Right renal pelvis (tissue), 4 donors: ENCODE measurements at places on chromosomes 12 and 14.

DNA sequence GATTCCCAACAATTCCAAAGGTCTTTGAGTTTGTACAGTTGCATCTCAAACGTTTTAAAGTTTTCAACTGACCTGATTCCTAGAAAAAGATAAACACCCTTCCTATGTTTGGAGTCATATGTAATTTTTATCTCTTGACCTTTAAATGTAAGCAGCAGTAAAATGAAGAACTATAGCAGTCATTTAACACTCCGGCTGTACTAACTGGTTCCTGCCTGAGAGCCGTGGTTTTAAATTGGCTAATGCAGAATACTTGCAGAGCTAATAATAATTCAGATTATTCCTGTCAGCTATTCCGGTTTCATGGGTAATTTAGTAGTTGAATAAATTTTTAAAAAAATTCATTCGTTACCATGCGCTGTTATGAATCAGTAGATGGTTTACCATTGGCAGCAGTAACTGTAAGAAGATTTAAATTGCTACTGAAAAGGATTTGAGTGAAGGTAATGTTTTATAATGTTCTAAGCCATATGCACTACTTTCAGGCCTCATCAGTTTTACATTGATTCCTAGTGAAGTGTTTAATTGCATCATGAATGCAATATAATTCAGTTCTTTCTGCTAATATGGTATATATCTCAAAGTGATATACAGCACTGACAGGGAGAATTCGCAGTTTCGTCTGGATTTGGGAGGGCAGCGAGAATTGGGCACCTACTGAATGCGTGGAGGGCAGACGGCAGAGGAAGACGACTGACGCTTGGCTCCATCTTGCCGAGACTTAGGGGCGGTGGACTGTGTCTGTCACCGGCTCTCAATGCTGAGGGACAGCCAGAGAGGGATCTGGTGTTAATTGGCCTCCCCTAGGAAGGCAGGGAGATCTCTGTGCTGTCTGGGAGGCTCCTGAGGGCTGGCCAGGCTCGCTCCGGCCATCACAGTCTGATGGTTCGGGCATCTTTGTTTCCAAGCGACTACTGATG, 217.7 kb downstream of the PHETA1 start:
- no peak for DNase-seq

DNA sequence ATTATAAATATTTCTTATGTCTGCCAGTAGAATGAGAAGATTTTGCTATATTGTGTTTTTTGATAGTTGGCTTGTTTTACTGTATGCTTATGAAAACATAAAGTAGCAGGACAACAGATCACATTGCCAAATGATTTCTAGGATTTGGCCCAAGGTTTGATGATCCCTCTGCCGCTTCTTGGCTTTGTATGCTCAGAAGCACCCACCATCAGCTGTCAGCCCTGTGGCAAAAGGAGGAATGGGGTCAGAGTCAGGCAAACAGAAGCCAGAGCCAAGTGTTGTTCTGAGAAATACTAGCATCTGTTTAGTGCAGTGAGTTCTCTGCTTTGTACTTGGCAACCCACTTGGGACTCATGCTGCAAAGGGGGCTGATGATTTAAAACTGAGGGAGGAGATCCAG, 152.2 kb downstream of the PDE3A start:
- no peak for DNase-seq

DNA sequence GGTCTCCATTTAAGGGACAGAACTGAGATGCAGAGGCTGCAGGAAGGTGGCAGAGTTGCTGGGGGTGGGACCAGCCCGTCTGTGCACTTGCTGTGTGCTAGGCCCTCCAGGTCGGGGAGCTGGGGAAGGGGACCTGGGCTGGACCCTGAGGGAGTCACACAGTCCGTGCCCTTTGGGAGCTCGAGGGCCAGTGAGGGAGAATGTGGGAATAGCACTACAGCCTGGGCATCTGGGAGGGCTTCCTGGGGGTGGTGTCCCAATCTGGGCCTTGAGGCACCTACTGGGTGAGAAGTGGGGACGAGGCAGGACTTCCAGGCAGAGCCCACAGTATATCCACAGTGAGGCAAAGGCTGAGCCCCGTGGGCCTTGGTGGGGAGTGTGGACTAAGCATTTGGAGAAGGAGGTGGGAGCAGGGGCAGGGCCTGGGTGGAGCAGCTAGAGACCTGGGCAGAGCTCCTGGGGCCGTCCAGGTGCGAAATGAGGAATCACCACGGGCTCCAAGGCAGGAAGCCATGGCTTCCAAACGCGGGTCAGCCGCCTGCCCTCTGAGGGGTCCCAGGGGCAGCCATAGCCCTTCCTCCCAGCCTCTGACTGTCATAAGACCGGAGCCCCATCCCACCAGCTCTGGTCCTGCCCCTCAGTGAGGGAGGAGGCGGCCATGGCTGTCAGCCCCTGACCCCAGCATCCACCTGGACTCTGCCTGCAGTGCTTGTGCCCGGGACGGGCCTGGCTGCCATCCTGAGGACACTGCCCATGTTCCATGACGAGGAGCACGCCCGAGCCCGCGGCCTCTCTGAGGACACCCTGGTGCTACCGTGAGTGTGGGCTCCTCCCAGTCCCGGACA, 6.6 kb downstream of the ASPG start:
- DNase-seq: no peak

DNA sequence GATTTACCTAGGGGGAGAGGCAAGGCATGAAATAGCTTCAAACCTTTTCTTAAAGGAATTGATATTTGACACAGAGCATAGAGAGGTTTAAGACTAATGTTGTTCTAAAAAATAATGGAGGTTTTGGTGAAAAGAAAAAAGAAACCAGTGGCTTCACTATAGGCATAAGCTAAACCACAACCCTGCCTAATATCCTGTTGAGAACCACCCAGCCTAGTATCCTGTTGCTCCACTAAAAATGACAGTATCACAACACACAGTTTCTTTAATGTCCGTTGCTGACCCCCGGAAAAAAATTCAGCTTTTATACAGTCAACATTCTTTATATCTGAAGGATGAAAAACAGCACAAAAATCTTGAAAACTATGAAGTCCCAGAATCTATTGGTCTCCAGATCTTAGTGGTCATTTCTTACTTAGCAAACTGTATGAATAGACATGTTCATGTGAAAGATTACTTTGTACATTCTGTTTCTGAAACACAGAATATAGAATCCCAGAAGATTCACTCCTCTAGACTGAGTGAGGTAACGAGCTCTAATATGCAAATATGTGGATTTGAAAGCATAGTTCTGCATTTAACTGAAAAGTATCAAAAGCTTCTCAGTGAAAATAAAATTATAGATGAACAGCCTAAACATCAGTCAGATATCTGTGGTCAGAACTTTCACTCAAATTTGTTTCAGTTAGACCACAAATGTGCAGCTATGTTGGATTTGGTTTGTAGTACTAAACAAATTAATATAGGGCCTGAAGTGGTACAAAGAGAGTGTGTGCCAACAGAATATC, 40.5 kb downstream of the GALC start:
- no peak for DNase-seq

DNA sequence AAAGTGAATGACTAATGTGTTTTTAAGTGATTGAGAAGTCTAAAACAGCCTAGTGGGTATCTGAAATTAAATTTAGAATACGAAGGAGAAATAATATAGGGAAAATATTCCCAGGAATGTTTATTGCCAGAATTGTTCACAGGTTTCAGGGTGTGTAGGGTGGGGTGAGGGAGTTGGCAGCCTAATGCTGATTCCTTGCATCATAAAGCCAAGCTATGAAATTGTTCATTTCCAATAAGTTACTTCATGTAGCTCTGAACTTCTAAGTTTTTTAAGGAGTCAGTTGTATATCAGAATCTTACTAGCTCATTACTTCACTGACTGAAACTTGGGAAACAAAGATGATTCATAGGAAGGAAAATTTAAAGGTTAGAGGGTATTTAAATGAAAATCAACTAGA, 56.4 kb downstream of the RAB35 start:
- no peak for DNase-seq

GRCh38 chr14:98114122-98114895, 1157.7 kb downstream of the BCL11B start:
- DNase-seq: no peak

DNA sequence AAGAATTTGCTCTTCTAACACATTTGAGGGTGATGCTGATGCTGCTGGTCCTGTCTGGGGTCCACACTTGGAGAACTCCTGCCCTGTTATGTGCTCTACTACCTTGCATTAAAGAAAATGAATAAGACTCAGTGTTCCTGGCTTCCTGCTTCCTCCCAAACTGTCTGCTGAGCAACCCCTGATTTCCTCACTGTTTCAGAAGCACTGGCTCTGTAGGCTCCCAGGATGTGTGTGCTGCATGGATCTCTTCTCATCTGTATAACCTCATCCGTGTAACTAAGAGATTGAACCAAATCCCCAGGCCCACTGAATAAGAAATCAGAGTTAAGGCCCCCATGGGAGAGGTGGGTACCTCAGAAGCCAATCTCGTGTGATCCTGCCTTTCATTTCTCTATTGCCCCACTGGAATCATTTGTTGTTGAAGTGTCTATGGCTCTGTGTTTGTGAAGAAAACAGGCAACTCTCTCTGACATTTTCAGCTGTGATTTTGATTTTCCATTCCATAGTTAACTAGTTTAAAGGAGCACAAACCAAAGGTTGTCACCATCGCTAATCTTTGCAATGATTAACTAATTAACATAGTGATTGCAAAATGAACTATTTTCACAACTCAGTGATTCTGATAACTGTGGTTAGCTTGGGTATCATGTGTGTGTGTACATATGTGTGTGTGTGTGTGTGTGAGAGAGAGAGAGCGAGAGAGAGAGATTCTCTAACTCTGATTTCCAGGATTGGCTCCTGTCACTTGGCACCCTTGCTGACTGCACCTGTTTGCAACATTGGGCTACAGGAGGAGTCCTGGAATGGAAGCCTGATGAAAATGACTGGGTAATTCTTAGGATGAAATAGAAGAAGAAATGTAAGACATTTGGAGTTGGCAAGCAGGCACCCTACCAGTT, 196.2 kb downstream of the SLC38A4 start:
- DNase-seq: no peak

DNA sequence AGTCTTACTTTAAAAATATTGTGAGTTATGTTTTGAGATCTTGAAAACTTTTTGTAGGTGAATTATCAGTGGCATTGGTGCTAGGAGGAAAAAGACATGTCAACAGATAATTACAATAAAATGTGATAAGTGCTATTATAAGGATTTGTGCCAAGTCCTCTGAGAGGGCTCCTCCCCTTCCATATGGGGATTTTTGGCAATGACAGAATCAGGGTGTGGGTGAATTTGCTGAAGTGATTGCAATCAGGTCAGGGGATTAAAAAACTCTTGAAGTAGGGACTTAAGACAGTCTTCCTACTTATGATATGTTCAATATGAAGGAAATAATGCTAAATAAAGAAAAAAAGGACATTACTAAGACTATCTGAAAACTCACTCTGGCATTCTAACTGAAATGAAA, 122.5 kb downstream of the SLC15A5 start:
- DNase-seq: no peak

DNA sequence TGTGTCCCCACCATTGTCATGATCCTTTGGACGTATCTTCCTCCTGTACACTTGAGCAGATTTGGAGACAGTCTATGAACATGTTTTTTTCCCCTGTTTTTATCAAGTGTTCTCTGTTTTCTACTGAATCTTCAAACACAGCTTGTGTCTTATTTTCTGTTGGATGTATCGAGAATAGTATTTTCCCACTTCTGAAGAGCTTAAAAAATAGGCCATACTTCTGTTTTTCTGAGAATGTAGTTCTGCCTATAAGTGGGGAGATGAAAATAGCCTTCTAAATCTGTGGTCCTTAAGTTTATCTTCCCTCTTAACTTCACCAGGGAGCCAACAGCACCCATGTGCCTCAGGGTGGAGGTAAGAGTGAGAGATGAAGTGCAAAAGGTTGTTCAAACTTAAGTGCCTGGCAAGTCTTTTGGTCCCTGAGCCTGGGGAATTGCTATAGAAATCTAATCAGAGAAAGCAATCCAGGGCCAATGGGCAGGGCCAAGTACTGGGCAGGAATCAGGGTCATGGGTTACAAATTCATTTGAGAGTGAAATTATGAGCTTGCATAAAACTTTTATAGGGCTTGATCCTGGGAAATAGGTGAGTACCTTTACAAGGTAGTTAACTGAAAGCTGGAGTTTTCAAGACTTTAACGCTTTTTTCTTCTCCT, 58.9 kb downstream of the ARF6 start:
- no peak for DNase-seq

DNA sequence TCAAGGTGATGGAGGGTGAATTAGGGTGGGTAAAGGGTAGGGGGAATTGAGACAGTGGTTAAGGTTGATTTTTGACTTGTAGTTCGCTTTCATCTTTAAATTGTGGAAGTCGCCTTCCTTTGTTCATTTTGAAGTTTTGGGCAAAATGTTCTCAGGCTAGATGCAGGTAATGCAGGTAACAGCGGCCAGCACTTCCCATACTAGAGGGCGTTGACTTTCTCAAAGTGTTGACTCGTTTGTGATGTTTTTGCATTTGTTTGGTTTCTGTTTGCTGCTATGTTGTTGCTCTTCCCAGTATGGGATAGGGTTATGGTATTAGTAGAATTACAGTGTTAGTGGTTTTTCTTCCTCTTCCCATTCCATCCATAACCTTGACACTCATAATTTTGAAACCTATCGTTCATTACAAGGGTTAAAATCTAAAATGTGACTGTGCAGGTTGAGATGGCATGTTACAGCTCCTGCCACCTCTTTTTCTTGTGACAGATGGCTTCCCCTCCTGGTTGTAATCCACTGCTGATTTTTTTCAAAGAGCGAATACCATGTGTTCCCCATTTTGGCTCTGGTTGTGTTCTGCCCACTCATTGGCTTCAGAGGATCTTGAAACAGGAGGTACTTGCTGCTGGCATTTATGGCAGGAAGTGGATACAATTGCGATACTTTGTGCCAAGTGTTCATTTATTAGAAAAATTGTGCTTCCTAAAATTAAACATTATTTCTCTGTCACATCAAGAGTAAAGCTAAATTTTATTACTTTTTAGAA, 57.1 kb downstream of the ERC1 start:
- DNase-seq: no peak

GRCh38 chr12:33795536-33795935, 226.8 kb upstream of the ALG10 start:
- no peak for DNase-seq

GRCh38 chr12:4681732-4682131, 32.8 kb downstream of the NDUFA9 start:
- DNase-seq: no peak

- DNase-seq: no peak
Observed at GRCh38 chr14:104278214-104278534, 139.8 kb downstream of the KIF26A start.

- no peak for DNase-seq
Observed at GRCh38 chr12:126963825-126964224, 1303.1 kb upstream of the TMEM132C start.

GRCh38 chr12:106112145-106112821, 26.5 kb downstream of the NUAK1 start:
- DNase-seq: no peak

- DNase-seq: no peak
Observed at GRCh38 chr12:84596266-84596665, 316.3 kb downstream of the SLC6A15 start.
